Mesothelial cell of epicardium (in vitro differentiated cells): ENCODE measurements at places on chromosomes 6 and 20.
A peak's percentile ranks its signal among the peaks of the same experiment; 100 is the strongest.

GRCh38 chr20:13683833-13684232 is 45.1 kb upstream of the TASP1 start:
- H3K27me3 ChIP-seq, result no peaks in the 10 kb centered on the region
- no peaks in the 10 kb centered on the region for H3K4me1 ChIP-seq
- no peaks in the 10 kb centered on the region for H3K36me3 ChIP-seq
- no peak for DNase-seq
- no peak overlapping the region for H3K27ac ChIP-seq
- H3K4me3 ChIP-seq, result no peak overlapping the region

DNA sequence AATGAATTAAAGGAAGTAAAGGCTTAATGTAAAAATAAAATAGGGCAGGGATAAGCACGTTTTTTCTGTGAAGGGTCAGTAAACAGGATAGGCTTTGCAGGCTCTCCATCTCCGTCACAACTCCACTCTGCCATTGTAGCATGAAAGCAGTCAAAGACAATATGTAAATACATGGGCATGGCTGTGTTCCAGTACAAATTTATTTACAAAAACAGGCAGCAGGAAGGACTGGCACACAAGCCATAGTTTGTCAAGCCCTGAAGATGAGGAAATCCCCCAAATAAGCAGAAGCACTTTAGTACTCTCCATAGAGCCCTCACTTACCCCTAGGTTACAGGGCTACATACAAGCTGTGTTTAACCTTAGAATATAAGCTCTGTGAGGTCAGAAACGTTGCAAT is 8.9 kb upstream of the FBXO9 start:
- peaks cover 24% of the 10 kb centered on the region for H3K4me1 ChIP-seq
- H3K27me3 ChIP-seq, result no peaks in the 10 kb centered on the region
- no peak for DNase-seq
- H3K36me3 ChIP-seq, result peaks cover 10% of the 10 kb centered on the region

DNA sequence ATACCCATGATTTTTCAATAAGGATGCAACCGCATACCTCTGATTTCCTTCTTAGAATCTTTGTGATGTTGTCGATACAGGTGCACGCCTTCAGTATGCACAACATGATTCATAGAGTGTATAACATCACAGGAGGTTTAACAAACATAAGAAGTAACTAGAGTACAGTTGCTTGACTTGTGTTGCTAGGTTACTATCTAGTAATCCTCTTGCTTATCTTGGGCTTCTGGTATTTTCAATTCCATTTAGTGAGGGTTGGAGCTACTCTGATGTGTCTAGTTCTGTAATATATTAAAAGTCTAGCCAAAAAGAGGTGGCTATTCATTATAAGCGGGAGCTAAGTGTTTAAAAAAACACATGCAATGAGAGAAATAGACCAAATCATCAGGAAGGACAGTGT is 85.5 kb upstream of the TENT5A start:
- H3K4me1 ChIP-seq, result peaks cover 13% of the 10 kb centered on the region
- no peaks in the 10 kb centered on the region for H3K27me3 ChIP-seq
- H3K4me3 ChIP-seq, result no peak overlapping the region
- DNase-seq, result no peak

GRCh38 chr6:128242765-128243403 is 277.5 kb downstream of the PTPRK start:
- H3K27ac ChIP-seq, result no peak overlapping the region
- H3K4me3 ChIP-seq, result no peak overlapping the region
- peaks cover 13% of the 10 kb centered on the region for H3K4me1 ChIP-seq
- H3K36me3 ChIP-seq, result no peaks in the 10 kb centered on the region

GRCh38 chr6:26431258-26432172 is 8.8 kb upstream of the BTN3A3 start:
- peaks cover 69% of the 10 kb centered on the region for H3K36me3 ChIP-seq
- no peaks in the 10 kb centered on the region for H3K27me3 ChIP-seq
- DNase-seq, result no peak
- no peaks in the 10 kb centered on the region for H3K4me1 ChIP-seq

- H3K4me1 ChIP-seq, result no peaks in the 10 kb centered on the region
- no peak overlapping the region for H3K4me3 ChIP-seq
- no peak for DNase-seq
- no peak overlapping the region for H3K27ac ChIP-seq
Observed at GRCh38 chr6:145626857-145627256, 108.5 kb downstream of the EPM2A start.

GRCh38 chr6:107741191-107741680 is 82.9 kb downstream of the SCML4 start:
- no peak for DNase-seq
- H3K27ac ChIP-seq, result no peak overlapping the region
- no peaks in the 10 kb centered on the region for H3K4me1 ChIP-seq
- H3K27me3 ChIP-seq, result peaks cover 41% of the 10 kb centered on the region

DNA sequence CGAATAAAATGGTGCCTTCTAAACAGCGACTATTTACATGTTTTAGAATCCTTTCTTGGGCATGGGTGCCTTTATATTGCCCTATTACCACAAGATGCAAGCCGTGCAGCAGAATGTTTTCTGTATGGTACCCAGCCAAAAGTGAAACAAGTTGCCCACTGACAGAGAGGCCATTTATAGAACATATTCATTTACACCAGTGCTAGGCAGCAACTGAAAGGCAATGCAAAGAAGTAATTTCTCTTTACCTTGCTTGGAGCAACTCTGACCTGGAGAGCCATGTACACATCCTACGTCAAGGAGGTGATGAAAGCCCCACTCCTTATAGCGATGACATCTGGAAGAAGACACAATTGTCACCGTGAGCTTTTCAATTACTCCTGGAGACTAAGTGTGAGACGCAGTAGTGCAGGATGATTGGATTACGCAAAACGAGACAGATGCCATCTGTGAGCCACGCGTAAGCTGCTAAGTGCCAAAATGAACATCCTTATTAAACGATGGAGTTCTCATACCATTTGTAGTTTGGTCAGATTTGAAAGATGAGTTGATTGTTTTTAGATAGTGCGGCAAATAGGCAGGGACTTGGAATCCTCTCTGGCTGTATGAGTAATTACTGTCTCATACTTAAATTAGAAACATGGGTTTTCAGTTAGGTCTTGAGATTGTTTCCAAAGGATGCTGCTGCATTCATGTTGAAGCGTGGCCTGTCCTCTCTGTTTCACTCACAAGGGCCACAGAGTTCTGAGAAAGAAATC is at the start of gene TMEM244:
Gene TMEM244 (minus strand): TSS at position 408 of the 758 bp plus-strand sequence. CDS start 127 bp downstream, at position 281.
- no peaks in the 10 kb centered on the region for H3K36me3 ChIP-seq
- H3K4me1 ChIP-seq, result peaks cover 12% of the 10 kb centered on the region
- H3K27me3 ChIP-seq, result peaks cover 4% of the 10 kb centered on the region
- H3K4me3 ChIP-seq, result no peak within 1 kb of the TSS
- no peak within 1 kb of the TSS for H3K27ac ChIP-seq

DNA sequence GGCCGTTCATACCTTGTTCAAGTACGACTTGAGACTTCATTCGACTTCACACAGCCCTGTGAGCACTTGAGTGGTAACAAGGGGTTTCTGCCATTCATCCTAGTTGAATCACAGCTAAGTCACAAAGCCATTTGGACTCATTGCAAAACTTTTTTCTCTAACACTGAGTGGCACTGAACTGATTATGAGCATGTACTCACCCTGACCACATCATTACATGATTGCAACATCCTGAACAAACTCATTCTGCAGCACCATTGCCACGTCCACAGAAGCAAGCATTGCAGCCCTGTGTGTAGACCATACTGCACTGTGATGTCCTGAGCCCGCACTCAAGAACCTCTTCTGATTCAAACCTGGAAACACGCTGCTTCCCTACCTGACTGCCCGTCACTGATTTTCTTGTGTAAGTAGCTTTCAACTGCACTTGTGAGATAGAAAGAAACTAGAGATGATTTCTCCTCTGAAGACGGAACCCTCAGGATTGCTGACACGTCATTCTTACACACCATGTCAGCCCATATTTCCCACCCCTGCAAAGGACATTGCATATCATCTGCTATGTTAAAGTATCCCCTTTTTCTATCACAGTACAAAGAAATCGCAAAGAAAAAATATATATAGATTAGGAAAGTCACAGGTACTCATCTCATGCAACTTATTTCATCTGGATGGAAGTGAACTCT is 81.6 kb downstream of the C6orf118 start:
- H3K4me3 ChIP-seq, result no peak overlapping the region
- no peaks in the 10 kb centered on the region for H3K36me3 ChIP-seq
- no peak for DNase-seq
- peaks cover 7% of the 10 kb centered on the region for H3K4me1 ChIP-seq

DNA sequence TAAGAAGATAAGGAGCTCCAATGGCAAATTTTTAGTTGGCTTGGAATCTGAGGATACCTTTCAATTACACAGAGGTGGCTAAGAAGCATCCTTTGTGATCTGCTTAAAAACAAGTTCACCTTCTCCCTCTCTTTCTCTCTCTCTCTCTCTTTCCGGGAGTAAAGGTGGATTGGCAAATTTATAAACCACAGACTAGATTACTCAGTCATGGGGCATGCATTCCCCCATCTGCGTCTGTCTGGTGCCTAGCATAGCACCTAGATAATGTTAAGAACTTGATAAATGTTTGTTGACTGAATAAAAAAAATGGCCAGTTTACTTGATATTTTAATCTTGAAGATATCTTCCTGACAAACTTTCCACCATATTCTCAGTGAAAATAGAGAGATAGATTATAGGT is 312.3 kb downstream of the CDC5L start:
- H3K4me3 ChIP-seq, result no peak overlapping the region
- H3K27ac ChIP-seq, result no peak overlapping the region
- H3K36me3 ChIP-seq, result no peaks in the 10 kb centered on the region
- H3K4me1 ChIP-seq, result no peaks in the 10 kb centered on the region

DNA sequence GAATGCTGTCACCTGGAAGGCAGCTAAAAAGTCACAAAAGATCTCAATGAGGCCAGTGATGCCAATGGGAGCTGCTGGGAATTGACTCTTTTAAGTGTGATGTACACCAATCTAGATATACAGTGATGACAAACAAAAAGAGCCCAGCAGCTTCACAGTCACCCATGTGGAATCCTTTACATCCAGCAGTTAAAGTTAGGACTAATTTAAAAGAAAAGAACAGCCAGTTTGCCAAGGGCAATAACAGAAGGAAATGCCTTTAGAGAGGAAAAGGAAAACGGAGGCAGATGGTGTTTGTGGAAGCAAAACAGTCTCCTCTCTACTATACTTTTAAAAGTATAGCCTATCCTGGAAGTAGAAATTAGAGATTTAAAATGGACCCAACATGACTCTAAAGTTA is 873.5 kb downstream of the EPHA7 start:
- peak overlapping the region; percentile 30 for H3K27ac ChIP-seq
- no peak for DNase-seq
- H3K4me3 ChIP-seq, result no peak overlapping the region
- H3K36me3 ChIP-seq, result peaks cover 4% of the 10 kb centered on the region
- peaks cover 14% of the 10 kb centered on the region for H3K4me1 ChIP-seq

DNA sequence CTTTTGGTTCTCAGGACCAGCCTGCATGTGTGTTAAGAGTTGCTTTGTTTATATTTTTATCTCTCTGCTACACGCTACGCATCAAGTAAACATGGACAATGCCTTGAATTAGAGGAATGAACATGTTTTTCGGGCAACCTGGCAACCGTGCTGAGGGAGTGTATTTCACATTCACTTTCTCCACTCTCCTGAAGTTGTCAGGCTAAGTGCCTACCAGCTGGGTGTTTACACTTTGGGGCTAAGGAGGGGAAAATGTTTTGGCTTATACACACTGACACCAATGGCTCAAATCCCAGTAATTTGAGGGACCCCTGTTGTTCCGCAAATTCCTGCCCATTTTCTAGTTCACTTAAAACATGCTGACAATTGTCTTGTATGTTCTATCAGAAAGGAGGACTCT is 141.5 kb upstream of the PDE7B start:
- H3K4me3 ChIP-seq, result no peak overlapping the region
- no peak for DNase-seq
- no peak overlapping the region for H3K27ac ChIP-seq
- H3K36me3 ChIP-seq, result no peaks in the 10 kb centered on the region
- peaks cover 7% of the 10 kb centered on the region for H3K4me1 ChIP-seq
- H3K27me3 ChIP-seq, result no peaks in the 10 kb centered on the region

- no peak overlapping the region for H3K4me3 ChIP-seq
- no peak overlapping the region for H3K27ac ChIP-seq
- no peak for DNase-seq
- peaks cover 12% of the 10 kb centered on the region for H3K4me1 ChIP-seq
- no peaks in the 10 kb centered on the region for H3K36me3 ChIP-seq
- H3K27me3 ChIP-seq, result no peaks in the 10 kb centered on the region
Observed at GRCh38 chr6:134347885-134348805, 30.2 kb upstream of the SGK1 start.

GRCh38 chr20:44398335-44398734 is 42.8 kb downstream of the HNF4A start:
- H3K4me3 ChIP-seq, result no peak overlapping the region
- H3K27me3 ChIP-seq, result peaks cover 21% of the 10 kb centered on the region
- H3K27ac ChIP-seq, result no peak overlapping the region
- no peaks in the 10 kb centered on the region for H3K4me1 ChIP-seq
- H3K36me3 ChIP-seq, result no peaks in the 10 kb centered on the region

GRCh38 chr6:18102783-18103509 is 19.5 kb downstream of the NHLRC1 start:
- H3K4me1 ChIP-seq, result no peaks in the 10 kb centered on the region
- DNase-seq, result no peak
- H3K27me3 ChIP-seq, result peaks cover 3% of the 10 kb centered on the region

DNA sequence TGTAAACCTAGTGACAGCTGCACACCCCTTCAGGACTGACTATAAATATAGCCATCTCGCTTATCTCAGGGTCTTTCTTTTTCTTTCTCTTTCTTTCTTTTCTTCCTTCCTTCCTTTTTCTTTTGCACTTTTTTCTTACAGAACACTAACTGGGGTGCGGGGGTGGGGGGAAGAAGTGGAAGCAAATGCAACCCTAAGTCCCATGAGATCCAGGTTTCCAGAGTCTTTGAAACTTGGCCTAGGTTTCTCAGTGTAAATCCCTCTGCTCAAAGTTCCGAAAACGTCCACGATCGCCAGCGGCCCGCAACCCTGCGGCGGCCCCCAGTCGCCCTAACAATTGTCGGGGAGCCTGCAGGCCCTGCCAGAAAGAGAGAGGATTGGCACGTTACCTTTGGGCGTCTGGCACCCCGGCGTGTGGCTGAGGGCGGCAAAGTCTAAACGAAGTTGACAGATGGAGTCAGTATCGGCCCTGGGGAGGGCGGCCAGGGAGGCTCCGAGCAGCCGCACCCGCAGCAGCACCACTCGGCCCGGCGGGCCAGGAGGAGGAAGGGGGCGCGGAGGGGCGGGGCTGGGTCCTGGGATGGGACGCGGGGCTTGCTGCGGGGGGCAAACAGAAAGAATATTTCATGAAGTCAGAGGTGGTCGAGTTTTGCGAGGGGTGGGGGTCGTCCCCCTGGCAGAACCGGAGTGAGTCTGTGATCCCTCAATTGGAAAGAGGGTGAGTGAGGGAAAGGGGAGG is 577 bp upstream of the FOXF2 start:
- H3K36me3 ChIP-seq, result no peaks in the 10 kb centered on the region
- H3K4me3 ChIP-seq, result peak overlapping the region; percentile 65
- peaks cover 12% of the 10 kb centered on the region for H3K4me1 ChIP-seq
- H3K27me3 ChIP-seq, result peaks cover 86% of the 10 kb centered on the region
- no peak overlapping the region for H3K27ac ChIP-seq

GRCh38 chr6:21033575-21034026 is 499.3 kb downstream of the CDKAL1 start:
- peaks cover 11% of the 10 kb centered on the region for H3K4me1 ChIP-seq
- H3K27ac ChIP-seq, result peak overlapping the region; percentile 35
- H3K27me3 ChIP-seq, result no peaks in the 10 kb centered on the region
- DNase-seq, result no peak
- peaks cover 11% of the 10 kb centered on the region for H3K36me3 ChIP-seq
- H3K4me3 ChIP-seq, result no peak overlapping the region

- no peak for DNase-seq
- H3K4me1 ChIP-seq, result no peaks in the 10 kb centered on the region
Observed at GRCh38 chr6:160356074-160356744, 8.0 kb downstream of the SLC22A3 start.
